Neural progenitor cell (in vitro differentiated cells): ENCODE measurements at places on chromosomes 1 and 21. TPM values are rescaled to one million over a fixed set of nuclear protein-coding genes. Genes with fewer than 3 reads are reported as not detected.

The MCOLN3 gene
- 0.47 and 0.65 TPM in 2 replicates for total RNA-seq

The LCE3E gene
- not detected in 2 replicates for total RNA-seq

The TMEM52 gene
- 2.9 and 7.4 TPM in 2 replicates for total RNA-seq

The TRNAU1AP gene
- 43.9 and 50.0 TPM in 2 replicates for total RNA-seq

The JAM2 gene
- 1.9 and 3.5 TPM in 2 replicates for total RNA-seq

The MTMR11 gene
- total RNA-seq = 3.8 and 11.3 TPM in 2 replicates

The NBPF6 gene
- total RNA-seq = not detected in 2 replicates

The IGFN1 gene
- 0.15 TPM in 1 of 2 replicates, not detected in the other for total RNA-seq

The PTBP2 gene
- total RNA-seq = 149 and 170 TPM in 2 replicates

The SPRR2A gene
- not detected in 2 replicates for total RNA-seq

The TRABD2B gene
- 0.09 and 0.34 TPM in 2 replicates for total RNA-seq

The LAPTM5 gene
- total RNA-seq = not detected in 2 replicates

The GCSAML gene
- total RNA-seq = not detected in 2 replicates

The CXADR gene
- total RNA-seq = 183 and 226 TPM in 2 replicates

The FBLIM1 gene
- 4.7 and 13.0 TPM in 2 replicates for total RNA-seq

The SYT14 gene
- total RNA-seq = 8.9 and 16.1 TPM in 2 replicates

The FCRL2 gene
- not detected in 2 replicates for total RNA-seq

The TMEM82 gene
- 0.56 TPM in 1 of 2 replicates, not detected in the other for total RNA-seq

The TAF12 gene
- total RNA-seq = 26.3 and 45.2 TPM in 2 replicates

The TSPEAR gene
- total RNA-seq = not detected in 2 replicates

The FTCD gene
- total RNA-seq = 0.96 TPM in 1 of 2 replicates, not detected in the other

The KRTAP11-1 gene
- not detected in 2 replicates for total RNA-seq

The TNNT2 gene
- total RNA-seq = 3.1 and 13.2 TPM in 2 replicates

The C1orf116 gene
- total RNA-seq = 0.04 and 0.56 TPM in 2 replicates

The SEMA4A gene
- 0.69 and 1.8 TPM in 2 replicates for total RNA-seq

The NBPF20 gene
- 0.37 and 0.68 TPM in 2 replicates for total RNA-seq

The SFN gene
- total RNA-seq = 0.21 and 0.99 TPM in 2 replicates

The CFHR5 gene
- total RNA-seq = not detected in 2 replicates

The NUP210L gene
- total RNA-seq = not detected in 2 replicates

The CLDN14 gene
- total RNA-seq = not detected in 2 replicates

The FAM163A gene
- 0.11 and 0.40 TPM in 2 replicates for total RNA-seq

The NIPAL3 gene
- 6.9 and 12.1 TPM in 2 replicates for total RNA-seq

The CASZ1 gene
- 3.4 and 10.1 TPM in 2 replicates for total RNA-seq

The SLC2A5 gene
- total RNA-seq = not detected in 2 replicates

The CRYZL1 gene
- 38.2 and 80.0 TPM in 2 replicates for total RNA-seq

The NT5C1A gene
- total RNA-seq = not detected in 2 replicates

The KCNH1 gene
- 0.99 and 1.6 TPM in 2 replicates for total RNA-seq

The UBL4B gene
- not detected in 2 replicates for total RNA-seq

The DENND2D gene
- not detected in 2 replicates for total RNA-seq
